ENCODE measurements at places on chromosomes 2 and 18.
A peak's percentile ranks its signal among the peaks of the same experiment; 100 is the strongest.

- DNase-seq, result no peak
Measured at GRCh38 chr18:70455731-70456130, 166.9 kb downstream of the SOCS6 start.

GRCh38 chr2:145939949-145940348 lies 1420.0 kb upstream of the ZEB2 start:
- DNase-seq, result no peak

GRCh38 chr2:231890896-231891513 lies 35.2 kb downstream of the NPPC start:
- DNase-seq, result no peak

DNA sequence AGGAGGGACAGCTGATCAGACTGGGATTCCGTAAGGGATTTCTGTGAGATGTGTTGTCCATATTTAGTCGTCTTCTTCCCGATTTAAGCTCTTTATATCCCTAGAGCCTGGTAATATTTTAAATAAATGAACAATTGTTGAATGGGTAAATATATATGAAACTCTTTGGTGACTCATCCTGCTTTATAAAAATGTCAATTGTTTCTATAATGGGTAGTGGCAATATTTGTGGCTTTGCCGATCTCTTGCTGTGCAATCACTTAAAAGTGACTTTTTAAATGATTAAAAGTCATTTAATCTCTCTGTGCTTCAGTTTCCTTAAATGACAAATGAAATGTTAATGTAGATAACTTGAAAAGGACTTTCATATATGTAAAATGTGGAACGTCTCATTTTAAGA lies 339.2 kb downstream of the RNF144A start:
- DNase-seq, result no peak

GRCh38 chr18:49019446-49020045 lies 68.8 kb upstream of the SMAD7 start:
- peak; percentile 25 for DNase-seq

- no peak for DNase-seq
Measured at GRCh38 chr2:14285812-14286211, 346.7 kb upstream of the LRATD1 start.

DNA sequence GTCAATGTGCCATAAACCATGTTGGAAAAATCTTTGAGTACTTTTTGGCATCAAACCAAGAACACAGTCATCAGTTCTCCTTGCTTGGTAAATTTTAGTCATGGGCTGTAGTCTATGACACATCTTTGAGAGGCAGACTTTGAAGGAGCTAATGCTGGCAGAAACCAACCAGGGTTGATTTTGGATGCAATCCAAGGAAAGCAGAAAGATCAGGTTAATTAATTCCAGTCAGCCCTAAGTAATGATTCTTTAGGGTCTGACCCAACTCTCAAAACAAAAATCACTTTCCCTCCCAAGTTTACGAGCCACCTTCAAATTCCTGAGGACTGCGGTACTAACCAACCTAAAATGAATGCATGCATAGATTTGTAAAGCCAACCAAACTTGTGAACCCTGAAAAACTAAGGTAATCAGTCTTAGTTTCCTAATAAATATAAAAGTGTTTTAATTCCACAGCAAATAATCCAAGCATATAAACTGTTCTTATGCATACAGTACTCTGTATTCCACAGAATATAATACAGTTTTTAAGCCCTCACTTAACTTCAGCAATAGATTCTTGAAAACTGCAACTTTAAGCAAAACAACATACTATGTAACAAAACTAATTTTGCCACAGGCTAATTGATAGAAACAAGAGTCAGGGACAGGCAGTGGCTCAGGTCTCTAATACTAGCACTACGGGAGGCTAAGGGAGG lies 22.0 kb downstream of the AP1S3 start:
- no peak for DNase-seq

DNA sequence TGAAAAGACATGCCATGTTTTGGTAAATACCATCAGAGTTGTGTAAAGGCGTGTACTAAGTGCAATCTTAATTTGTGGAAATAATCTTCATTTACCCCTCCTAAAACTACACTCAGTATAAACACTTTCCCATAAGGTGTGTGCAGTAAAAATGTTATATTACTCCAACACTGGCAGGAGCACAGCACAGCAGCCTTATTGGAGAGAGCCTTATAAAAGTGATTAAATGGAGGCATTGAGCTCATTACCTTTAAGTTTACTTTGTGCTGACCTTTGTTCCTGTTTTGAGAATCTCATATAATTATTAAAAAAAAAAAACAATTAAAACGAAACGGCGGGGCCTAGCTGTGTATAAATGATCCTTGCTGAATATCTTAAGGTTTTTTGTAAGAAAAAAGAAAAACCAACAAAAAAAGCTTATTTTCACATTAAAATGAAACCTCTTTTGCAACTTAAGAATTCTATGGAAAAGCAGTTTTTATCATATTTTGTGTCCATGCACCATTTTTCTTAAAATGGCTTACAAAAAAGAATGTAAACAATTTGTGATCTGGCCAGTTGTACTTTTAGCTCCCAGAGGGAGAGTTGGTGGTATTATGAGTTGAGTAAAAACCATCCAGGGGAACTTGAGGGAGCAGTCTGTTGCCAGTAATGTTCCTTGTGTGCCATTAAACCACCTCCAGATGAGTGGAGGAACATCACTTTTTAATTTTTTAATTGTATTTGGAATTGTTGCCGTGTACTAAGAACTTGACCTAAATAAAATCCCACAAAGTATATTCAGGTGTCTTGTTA lies 103.4 kb downstream of the ABI2 start:
- no peak for DNase-seq

- no peak for DNase-seq
Measured at GRCh38 chr2:126512026-126512425, 143.9 kb upstream of the GYPC start.

DNA sequence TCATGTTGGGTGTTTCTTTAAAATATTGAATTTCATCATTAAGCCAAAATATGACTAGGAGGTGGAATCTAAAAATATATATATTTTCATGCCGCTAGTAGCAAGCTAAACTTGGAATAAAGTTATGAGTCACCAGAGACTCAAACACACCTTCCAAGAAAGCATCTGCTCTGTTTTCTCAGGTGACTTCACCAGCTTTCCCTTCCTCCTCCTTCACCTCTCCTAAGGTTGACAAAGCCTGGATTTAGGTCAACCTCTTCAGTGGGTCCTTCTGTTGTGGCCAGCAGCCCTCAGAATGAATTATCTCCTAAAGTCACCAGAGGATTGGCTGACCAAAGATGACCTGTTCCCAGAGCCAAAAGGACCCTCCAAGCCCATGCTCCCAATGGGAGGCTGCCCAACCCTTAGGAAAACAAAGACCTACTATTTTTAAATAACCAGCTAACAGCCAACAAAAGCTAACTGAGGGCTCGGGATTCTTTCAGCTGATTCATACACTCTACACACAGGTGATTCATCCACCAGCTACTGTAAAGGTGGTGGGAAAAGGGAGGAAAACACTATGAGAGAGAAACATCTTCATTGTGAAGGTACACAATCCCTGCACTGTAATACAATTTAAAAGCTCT lies 113.9 kb downstream of the MYO5B start:
- no peak for DNase-seq

- no peak for DNase-seq
Measured at GRCh38 chr2:68710336-68710735, 24.3 kb upstream of the ARHGAP25 start.

DNA sequence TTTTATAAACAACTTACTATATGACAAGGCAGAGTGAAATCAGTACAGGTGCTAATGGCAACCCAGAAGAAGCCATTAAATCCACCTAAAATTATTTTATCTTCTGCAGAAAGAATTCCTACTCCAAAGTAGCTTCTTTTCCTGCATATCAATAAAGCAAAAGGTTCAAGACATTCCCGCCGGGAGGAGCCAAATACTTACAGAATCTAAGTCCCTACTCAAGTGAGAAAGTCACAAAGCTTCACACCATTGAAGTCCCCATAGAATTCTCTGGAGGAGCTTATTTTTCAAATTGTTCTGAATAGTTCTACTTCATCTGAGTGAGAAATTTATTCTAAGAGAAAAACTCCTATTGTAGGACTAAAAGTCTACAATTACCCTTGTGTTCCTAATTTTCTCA lies 233.7 kb upstream of the HNRNPA3 start:
- no peak for DNase-seq

GRCh38 chr2:97870396-97870843 lies 125.3 kb downstream of the TMEM131 start:
- DNase-seq, result no peak

DNA sequence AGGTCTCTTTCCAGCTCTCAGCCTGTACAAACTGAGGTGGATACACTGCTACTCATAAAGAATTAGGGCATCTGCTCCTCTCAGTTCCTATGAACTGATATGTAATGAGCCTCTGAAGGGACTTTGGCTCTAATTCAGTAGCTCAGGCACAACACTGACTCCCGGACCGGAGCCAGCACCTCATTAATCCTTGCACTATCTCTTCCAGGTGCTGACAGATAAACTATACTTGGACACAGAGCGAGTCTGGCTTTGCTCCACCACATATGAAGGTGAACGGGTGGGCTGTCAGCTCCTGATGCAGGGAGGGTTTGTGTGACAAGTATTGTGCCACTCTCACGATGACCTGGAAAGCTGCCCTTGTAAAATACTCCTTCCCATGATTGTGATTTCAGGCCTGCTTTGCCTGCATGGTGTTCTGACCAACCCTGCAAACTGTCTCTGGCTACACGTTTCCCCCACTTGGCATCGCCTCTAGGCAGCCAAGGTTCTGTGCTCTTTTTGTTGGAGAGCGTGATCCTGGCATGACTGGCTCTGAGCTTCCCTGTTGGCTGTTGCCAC lies 111.6 kb upstream of the LMAN1 start:
- no peak for DNase-seq

GRCh38 chr2:233803292-233803911 lies 25.3 kb downstream of the MROH2A start:
- peak; percentile 9 for DNase-seq

GRCh38 chr2:25266399-25266798 lies 75.3 kb downstream of the DNMT3A start:
- DNase-seq, result no peak

DNA sequence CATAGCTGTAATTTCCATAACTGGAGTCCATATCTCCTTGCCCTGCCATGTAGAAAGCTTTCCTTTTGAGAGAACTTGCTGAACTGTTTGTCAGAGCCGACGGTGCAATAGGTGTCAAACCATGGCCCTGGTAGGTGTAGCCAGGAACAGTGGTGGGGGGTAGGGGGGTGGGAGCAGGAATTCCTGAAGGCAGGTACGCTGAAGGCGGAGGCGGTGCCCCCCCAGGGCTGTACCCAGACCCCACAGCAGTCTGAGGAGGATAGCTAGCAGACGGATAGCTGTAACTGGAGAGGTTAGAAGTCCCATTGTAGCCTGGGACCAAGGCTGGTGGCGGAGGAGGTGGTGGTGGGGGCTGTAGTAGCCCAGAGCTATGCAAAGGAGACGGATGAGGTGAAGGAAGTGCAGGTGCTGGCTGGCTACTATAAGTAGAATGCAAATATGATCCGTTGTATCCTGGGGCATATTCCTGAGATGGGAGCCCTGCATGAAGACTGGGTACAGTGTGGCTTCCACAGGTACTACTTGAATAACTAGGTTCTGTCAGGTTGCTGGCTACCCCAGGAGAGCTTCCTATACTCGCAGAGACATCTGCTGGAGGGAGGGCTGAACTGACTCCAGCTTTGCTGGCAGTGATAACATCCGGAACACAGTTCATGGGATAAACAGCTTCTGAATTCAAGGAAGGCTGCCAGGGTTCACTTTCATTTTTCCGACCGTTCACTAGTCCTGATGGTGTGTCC lies 124.8 kb downstream of the FIGN start:
- no peak for DNase-seq

GRCh38 chr2:101341421-101341820 lies 32.9 kb upstream of the RNF149 start:
- peak; percentile 54 for DNase-seq

DNA sequence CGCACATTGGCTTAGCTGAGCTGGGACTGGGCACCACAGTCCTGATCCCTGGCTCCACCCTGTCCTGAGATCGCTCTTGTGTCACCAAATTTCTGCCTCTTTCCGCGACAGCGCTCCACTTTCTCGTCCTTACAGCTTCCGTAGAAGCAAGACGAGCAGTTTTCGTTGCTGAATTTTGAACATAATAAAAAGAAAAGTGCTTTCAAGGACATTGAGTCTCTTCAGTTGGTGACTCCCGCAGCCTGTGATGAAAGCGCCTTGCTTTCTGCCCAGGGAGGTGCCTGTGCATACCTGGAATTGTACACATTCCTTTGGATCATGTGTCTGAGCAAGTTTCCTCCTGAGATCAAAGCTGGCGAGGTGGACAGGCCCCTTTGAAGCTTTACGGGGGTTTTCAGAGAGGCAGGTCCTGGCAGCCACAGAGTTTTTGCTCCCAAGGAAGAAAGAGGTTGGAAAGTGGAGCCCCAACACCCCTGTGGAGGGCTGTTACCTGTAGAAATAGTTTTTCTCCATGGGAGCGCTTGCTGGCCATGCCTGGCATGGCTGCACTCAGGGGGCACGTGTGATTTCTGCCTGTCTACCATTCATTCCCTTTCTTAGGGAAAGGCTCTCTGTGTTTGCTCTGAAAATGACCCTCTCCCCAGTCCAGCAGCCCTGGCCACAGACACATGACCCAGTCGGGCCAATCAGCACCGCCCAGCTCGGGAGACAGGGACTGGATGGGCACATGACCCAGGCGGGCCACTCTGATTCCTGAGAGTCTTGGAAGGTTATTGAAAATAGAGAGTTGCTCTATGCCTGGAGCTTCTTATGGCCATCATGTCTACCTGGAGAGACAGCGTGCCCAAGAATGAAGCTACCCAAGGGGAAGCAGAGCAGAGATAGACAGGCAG lies 115.6 kb upstream of the OTOS start:
- no peak for DNase-seq

GRCh38 chr2:5077479-5078089 lies 614.6 kb upstream of the SOX11 start:
- no peak for DNase-seq

- DNase-seq, result no peak
Measured at GRCh38 chr2:167749660-167750059, 497.7 kb downstream of the STK39 start.

DNA sequence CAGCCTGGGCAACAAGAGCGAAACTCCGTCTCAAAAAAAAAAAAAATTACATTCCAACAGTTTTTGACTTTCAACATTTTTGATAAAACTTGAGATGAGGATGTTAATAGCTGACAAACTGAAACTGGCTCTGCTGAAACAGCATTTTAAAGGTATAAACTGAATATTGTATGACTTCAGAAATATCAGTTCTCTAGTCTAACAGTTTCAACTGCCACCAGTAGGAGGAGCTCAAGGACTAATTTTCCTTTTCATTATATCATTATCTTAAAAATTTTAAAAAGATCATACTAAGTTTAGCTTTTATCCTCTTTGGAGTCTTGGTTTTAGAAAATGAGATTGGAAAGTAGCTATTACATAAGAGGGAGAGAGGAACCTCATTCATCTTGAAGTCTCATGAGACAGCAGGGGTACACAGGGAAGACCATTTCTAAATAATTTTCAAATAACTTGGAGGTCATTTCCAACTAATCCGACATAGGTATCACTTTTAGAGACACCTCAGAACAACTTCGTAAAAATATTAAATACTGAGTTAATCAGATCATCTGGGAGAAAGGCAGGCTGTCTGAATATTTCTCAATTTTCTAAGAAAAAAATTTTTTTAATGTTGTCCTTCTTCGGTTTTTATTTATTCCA lies 37.6 kb upstream of the MCM6 start:
- DNase-seq, result no peak

All from activated T-cell treated with anti-CD3 and anti-CD28 coated beads, Interleukin-2, amount 50 U/mL, for 24 hours (primary cell).